Diencephalon (tissue), 1 donor: ENCODE measurements at places on chromosomes 3 and 15. TPM values are rescaled to one million over a fixed set of nuclear protein-coding genes. Genes with fewer than 3 reads are reported as not detected.

Gene ITIH1
- total RNA-seq = not detected

Gene LINGO1
- total RNA-seq = 45.2 TPM

Gene APBA2
- total RNA-seq = 129 TPM

Gene GOLGA6B
- not detected for total RNA-seq

Gene STARD9
- 7.2 TPM for total RNA-seq

Gene CCNL1
- 76.6 TPM for total RNA-seq

Gene TMCO5A
- total RNA-seq = not detected

Gene GASK1A
- 9.9 TPM for total RNA-seq

Gene ZBTB47
- total RNA-seq = 29.3 TPM

Gene SEMA7A
- 22.6 TPM for total RNA-seq

Gene FOXL2NB
- 0.46 TPM for total RNA-seq

Gene TMOD3
- total RNA-seq = 54.0 TPM

Gene GOLGA8N
- 4.6 TPM for total RNA-seq

Gene SPSB4
- total RNA-seq = 7.2 TPM

Gene BFSP2
- total RNA-seq = not detected

Gene GALNT15
- total RNA-seq = 5.8 TPM

Gene DISP2
- total RNA-seq = 18.0 TPM

Gene SCG3
- 52.6 TPM for total RNA-seq

Gene SLC33A1
- total RNA-seq = 31.8 TPM

Gene BCHE
- 38.1 TPM for total RNA-seq

Gene CLDN18
- total RNA-seq = not detected

Gene NPAP1
- 0.69 TPM for total RNA-seq

Gene TNFSF10
- 5.5 TPM for total RNA-seq

Gene MYH15
- 1.2 TPM for total RNA-seq

Gene CTDSPL
- total RNA-seq = 16.6 TPM

Gene TRH
- total RNA-seq = 29.1 TPM

Gene SEMA3G
- total RNA-seq = 4.4 TPM

Gene LRRC31
- total RNA-seq = not detected

Gene RTP4
- 0.23 TPM for total RNA-seq

Gene LRRN1
- 61.1 TPM for total RNA-seq

Gene FGD5
- 5.5 TPM for total RNA-seq

Gene THBS1
- 10.4 TPM for total RNA-seq

Gene MLF1
- total RNA-seq = 72.9 TPM

Gene ARL14
- not detected for total RNA-seq

Gene GRK7
- total RNA-seq = not detected

Gene CD80
- under 0.01 TPM for total RNA-seq

Gene ALDH1A2
- total RNA-seq = 7.4 TPM

Gene SLC12A1
- 5.8 TPM for total RNA-seq

Gene CYP8B1
- total RNA-seq = not detected

Gene LMAN1L
- not detected for total RNA-seq

Gene CMTM6
- 41.8 TPM for total RNA-seq

Gene SLCO2A1
- 0.69 TPM for total RNA-seq

Gene FBXL2
- 82.8 TPM for total RNA-seq

Gene PLCH1
- total RNA-seq = 30.9 TPM

Gene SENP8
- total RNA-seq = 6.0 TPM

Gene RAB6B
- 160 TPM for total RNA-seq

Gene NME9
- total RNA-seq = 6.9 TPM

Gene IGF2BP2
- 19.6 TPM for total RNA-seq

Gene XRN1
- total RNA-seq = 61.6 TPM

Gene CLDN16
- 0.46 TPM for total RNA-seq

Gene KLHL40
- 0.23 TPM for total RNA-seq

Gene UROC1
- total RNA-seq = not detected

Gene RHOV
- 7.4 TPM for total RNA-seq

Gene ALDH1A3
- 1.6 TPM for total RNA-seq

Gene SOX2
- 188 TPM for total RNA-seq

Gene TMEM266
- 12.5 TPM for total RNA-seq

Gene PIF1
- 2.3 TPM for total RNA-seq

Gene HYPK
- 12.7 TPM for total RNA-seq
